Kidney tubule cell (primary cell): ENCODE measurements at places on chromosomes 5 and 9.

GRCh38 chr9:137556069-137556838 lies 4.6 kb downstream of the MRPL41 start:
- peak; percentile 23 for DNase-seq

- peak; percentile 76 for DNase-seq
These were observed 456.9 kb downstream of the BNC2 start for GRCh38 chr9:16413509-16414016.

DNA sequence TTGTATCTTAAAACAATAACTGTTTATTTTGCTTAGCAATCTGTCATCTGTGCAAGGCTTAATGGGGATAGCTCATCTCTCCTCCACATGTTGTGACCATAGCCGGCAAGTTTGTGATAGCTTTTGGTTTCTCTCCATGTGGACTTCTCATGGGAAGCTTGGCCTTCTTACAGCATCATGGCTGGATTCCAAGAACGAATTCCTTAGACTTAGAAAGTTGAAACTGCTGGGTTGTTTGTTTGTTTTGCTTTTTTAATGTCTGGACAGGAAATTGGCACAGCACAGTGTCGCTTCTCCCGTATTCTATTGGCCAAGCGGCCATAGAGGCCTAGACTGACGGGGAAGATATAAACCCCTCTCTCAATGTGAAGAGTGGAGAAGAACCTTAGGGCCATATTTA lies 61.0 kb upstream of the PRDM9 start:
- peak; percentile 25 for DNase-seq

DNA sequence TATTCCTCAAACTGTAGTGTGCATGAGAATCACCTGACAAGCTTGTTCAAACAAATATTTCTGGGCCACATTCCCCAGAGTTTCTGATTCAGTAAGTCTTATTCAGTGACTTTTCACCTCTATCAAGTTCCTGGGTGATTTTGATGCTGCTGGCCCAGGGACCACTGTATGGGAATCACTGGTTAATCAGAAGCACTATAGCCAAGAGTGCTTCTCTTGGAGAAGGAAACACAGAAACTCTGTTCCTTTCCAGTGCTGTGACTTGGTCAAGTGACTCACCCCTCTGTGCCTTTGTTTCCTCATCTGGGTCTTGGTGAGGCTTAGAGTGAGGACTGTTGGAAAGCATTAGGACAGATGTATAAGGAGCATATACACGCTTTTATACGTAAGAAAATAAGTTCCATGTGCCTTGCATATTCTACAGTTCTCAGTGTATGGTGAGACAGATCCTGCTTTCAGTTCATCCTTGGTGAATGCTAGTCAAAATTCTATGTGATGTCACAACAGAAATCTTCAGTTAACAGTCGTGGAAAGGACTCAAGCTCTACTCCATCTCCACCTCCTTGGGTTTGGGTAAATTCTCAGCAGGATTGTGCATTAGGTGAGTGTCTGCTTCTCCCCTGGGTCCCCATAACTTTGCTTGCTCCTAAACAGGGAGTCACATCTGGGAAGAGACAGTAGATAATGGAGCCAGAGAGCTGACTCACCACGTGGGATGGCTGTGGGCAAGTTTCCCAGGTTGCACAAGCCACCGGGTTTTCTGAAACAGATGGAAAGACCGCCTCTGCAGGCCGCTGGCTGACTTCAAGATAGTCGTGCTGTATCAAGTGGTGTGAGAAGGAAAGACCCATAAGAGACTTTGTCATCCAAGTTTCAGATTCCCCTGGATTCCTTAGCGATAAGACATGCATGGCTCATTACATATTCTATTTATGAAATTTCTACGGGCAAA lies 117.0 kb downstream of the NXNL2 start:
- DNase-seq, result peak; percentile 94

- DNase-seq, result peak; percentile 31
These were observed 194.7 kb upstream of the KLF4 start for GRCh38 chr9:107684224-107684623.

DNA sequence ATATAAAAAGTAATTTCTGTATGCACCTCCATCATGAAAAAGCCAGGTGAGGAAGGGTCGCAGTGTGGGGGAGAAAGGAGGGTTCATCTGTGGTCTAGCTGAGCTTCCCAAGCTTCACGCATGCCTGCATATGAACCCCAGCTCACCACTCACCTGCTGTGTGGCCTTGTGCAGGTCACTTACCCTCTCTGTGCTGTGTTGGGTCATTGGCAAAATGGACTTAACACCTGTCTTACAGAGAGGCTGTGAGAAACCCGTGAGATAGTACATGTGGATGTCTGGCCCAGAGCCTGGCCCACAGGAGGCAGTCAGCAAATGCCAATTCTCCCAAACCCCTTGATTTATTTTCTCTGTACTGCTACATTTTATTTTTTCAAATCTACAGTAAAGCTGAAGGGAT lies 88.9 kb downstream of the GABBR2 start:
- no peak for DNase-seq

- no peak for DNase-seq
These were observed 99.8 kb upstream of the KLF9 start for GRCh38 chr9:70514273-70514672.

GRCh38 chr9:98912450-98912849 lies 31.3 kb upstream of the COL15A1 start:
- DNase-seq, result no peak

DNA sequence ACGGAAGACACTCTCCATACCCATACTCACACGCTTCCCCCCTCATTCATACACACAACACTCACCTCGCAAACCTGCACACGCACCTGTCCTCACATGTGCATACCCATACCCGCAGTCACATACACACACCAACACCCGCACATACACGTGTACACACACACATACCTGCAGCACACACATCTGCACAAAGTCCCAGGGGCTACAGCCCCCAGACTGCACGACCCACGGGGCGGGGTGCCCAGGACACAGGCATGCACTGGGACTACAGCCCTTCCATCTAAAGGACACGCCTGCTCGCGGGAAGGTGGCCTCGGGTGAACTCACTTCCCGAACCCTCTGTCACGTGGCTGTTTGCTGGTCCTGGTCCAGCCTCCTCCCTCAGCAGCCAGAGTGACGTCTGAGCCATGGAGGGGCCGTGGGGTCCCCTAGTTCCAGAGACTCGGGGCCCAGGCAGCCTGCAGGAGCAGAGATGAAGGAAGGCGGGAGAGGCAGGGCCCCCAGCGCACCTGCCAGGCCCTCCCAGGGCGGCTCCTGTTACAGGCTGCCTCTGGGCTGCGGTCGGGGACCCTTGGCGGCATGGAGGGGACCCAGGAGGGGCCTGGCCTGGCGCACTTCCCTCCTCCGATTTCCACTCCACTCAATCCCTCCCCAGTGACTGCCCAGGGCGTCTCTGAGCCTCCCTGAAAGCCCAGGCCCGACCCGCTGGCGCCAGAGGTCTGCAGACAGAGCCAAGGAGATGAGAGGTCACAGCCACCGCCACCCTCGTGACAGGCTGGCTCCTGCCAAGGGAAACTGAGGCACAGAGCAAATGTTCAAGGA lies 8.1 kb downstream of the SLC12A7 start:
- peak; percentile 40 for DNase-seq

DNA sequence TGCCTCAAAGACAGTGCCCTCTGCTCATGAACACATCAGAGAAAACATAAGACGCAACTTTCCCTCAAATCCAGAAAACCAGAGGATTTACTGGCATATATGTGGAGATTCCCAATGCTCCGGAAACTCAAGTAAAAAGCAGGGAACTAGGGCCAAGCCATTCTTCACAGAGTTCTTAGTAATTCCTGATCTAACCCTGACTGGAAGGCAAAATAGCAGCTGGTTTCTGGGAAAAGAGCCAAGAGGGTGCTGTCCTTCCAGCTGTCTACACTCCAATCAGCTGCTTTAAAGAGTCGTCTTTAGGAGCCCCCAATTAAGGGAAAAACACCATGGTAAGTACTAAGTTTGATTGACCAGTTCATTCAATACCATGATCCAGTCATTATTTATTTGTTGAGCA lies 49.6 kb downstream of the GNA14 start:
- no peak for DNase-seq

DNA sequence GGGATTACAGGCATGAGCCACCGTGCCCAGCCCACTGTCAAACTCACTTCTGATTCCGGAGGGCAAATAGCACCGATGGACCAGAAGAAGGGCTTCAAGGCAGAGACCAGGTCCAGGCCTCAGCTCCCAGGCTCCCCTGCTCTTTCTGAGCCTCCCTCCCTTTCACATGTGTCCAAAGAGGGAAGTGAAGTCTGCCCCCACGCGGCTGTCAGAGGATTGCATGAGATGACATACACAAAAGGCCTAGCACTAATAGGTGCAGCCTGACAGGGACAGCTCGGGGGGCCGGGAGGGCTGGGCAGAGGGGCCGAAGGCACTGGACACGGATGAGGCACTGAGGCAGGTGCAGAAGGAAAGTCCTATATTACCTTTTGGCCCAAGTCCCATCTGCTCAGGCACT lies 16.1 kb downstream of the FBP1 start:
- no peak for DNase-seq

DNA sequence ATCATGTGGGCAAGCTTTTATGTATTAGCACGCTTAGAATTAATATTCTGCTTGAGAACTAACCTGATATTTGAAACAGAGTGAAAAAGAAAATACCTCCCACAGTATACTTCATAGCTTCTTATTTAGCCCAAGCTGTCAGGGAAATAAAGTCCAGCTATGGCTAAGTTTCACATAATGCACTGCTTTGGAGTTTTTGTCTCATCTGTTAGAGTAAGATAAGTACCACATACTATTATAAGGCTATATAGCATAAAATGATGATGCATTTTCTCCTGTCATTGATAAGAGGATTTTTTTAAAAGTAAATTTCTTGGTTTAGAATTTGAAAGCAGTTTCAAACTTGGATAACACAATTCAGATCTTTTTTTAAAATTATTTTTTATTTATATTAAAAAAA lies 2.4 kb upstream of the ANKDD1B start:
- no peak for DNase-seq

- DNase-seq, result no peak
These were observed 203.7 kb upstream of the TUT7 start for GRCh38 chr9:86557918-86558317.

DNA sequence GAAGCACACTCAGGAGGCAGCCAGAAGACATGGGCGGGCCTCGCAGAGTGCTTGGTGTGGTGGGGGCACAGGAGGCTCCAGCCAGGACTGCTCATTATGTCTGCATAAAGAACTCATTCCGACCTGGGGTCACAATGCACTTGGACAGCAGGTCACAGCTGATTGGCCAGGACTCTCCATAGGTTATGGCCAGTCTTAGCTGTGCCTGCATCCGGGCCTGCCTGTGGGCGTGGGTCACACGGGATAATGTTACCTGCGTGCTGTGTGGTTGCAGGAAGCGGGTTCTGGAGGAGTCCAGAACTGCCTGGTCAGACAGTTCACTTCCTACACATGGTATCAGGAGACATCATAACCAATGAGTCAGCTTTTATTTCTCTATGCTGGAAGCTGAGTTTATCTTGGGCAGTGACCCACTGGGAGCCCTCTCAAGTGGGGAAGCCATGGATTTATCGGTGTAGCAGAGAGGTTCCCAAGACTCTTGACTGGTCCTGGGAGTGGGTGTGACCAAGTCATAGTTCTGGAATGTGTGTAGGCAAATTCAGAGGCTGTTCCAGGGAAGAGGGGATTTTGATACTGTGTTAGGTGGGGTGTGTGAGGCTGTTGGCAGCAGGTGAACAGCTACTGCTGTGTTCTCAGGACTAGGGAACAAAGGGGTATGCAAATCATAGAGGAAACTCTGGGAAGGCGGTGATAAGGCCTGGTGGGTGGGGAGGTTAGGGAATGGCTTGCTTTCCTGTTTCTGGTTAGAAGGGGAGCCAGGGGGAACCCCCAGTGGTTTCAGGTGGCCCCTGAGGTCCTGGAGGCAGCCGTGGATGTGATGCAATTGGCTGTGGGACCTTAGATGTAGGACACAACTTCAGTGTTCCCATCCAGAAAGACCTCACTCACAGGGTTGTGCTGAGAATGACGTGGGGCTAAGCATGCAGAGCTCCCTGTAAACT lies 51.3 kb downstream of the ARHGEF37 start:
- peak; percentile 90 for DNase-seq

DNA sequence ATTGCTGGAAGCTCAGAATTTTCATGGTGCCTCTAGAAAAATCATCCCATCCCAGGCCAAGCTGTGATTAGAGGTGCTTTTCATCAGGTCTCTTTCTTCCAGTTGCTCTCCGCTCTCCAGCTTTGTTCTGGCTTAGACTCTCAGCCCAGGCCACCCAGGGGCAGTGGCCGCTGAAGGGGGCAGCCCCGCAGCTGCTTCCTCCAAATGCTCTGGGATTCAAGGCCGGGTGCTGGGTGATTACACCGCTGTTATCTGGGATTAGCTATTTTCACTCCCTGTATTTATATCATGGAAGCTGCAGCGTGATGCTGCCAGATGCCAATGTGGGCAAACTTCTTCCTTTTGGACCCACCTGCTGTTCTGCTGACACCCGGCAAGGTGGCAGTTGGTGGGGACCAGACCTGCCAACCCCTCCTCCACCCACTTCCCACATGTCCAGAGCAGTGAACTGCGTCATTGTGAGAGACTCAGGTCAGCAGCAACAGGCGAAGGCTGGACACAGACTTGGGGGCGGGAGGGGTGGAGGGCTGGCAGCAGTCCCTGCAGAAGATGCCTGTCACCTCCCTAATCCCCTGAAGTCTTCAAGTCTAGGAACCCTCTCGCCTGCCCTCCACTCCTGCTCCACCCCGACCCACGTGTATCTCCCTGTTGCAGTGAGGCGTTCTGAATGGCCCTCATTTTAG lies 33.9 kb upstream of the NKX2-5 start:
- no peak for DNase-seq

DNA sequence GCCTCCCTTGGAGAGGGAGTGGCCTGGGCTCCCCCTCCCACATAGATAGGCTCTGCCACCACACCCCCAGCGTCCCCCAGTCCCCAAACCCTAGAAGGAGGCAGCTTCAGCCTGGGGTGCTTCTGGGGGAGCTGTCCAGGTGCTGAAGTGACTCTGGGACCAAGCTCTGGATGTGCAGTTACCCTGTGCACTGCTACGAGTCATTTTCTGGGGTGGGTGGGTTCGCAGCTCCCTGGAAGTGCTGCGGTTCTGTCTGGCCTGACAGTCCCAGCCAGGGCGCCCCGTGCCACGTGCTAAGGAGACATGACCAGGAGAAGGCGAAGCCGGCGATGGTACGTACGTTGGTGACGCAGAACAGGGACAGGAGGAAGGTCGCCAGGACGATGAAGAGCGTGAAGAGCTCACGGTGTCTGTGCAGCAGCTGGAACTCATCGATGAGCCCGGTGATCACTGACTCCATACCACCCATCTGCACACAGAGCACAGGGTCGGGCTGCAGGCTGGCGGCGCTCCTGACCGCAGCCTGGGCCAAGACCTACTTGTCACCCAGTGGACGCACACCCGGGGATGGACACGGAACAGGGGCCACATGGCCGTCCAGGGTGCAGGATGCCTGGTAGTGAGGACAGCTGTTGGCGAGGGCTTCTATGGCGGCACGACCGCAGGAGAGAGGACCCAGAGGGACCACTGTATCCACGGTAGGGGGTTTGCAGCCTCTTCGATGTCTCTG lies 35.7 kb downstream of the SLC6A3 start:
- no peak for DNase-seq

DNA sequence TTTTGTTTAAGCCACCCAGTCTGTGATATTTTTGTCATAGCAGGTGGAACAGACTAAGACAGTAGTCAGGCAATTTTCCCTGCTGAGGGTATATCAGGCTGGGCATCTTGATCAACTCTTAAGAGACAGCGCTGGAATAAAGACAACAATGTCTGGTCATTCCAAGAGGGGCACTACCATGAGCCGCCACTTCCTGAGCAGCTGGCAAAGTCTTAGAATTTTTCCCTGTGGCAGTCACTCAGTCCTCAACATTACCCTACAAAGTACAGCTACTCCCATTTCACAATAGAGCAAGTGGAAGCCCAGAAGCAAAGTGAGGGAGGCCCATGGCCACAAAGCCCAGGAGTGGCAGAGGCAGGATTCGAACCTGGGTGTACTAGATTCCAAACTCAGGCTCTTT lies 74.8 kb downstream of the SH3PXD2B start:
- DNase-seq, result no peak

- no peak for DNase-seq
These were observed 1.9 kb downstream of the ENTPD8 start for GRCh38 chr9:137439158-137439714.
